ENCODE measurements at places on chromosomes 11 and 22.

DNA sequence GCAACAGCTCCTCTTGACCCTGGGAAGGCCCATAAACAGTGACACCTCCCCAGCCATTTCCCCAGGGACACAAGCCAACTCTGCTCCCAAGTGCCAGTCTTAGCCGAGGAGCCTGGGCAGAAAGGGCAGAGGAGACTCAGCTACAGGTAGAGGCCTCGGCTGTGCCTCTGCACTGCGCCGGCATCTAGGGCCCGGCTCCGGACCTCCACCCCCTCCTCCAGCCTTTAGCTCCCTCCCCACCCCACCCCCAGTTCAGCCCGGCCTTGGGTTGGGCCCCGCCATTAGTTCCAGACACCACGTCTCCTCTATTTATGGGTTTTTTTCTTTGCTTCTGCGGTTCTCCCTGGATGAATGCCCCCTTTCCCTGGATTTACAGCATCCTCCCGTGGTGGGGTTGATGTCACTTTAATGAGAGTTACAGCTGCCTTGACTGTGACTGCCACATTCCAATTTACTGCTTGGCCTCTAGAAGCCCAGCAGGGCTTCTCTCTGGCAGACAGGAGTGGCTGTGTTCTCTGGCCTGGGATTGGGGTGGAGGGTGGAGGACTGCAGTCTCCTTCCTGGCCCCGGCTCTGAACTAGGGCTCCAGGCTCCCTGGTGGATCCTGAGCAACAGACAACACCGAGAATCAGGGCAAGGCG, 13.5 kb upstream of the OAF start:
- DNase-seq: peak; percentile 92

DNA sequence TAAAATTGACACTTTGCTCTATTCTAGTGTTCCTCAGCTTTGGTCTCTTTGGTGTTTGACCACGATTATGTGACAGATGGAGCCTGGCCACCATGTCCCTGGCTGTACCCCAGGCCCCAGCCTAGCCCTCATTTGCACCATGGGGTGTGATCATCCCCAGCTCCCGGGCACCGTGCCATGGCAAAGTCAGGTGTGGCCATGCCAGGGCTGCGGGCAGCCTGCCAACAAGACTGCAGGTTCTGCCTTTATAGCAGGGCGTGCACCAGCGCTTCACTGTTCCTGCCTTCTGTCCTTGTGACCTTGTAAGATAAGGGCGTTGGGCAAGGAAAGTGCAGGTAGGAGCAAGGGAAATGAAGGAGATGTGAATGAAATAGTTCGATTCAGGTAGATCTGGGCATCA, 22.4 kb upstream of the APOBEC3A start:
- DNase-seq: peak; percentile 22

- DNase-seq: no peak
Observed at GRCh38 chr11:25927411-25927953, 404.4 kb upstream of the ANO3 start.

DNA sequence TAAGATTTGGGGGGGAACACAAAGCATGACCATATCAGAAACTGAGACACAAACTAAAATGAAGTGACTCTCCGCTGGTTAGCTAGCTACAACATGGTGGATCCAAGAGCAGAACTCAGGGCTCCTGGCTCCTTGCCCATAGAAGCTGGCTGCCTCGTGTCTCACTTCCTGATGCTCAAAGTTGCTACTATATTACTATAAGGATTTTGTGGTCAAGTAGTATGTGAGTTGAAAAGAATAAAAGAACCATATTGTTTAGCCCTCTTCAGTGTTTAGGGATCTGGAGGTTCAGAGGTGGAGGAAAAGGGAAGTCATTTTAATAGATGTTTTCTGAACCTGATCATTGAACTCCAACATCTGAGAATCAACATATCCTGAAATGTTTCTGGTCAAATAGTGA, 16.9 kb upstream of the SIK2 start:
- DNase-seq: no peak

GRCh38 chr22:42364604-42365110, 67.5 kb downstream of the NFAM1 start:
- DNase-seq: no peak
